ENCODE measurements at places on chromosomes 5 and 9.

DNA sequence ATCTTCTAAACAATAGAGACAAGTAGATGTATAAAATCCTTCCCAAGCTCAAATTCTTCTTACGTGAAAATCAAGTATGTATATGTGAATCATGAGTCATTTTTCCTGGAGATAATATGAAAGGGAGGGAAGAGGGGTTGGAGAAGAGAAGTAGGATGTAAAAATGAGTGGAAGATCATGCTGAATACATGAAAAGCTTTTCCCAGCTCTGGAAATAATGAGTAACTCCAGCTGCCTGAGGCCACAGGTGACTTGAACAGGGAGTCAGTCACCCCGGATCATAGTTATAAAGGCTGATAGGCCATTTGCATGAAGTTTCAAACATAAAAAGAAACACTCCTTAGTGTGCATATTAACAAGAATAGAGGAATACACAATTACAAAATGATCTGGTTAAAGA, 486.7 kb downstream of the EFNA5 start:
- DNase-seq = no peak

DNA sequence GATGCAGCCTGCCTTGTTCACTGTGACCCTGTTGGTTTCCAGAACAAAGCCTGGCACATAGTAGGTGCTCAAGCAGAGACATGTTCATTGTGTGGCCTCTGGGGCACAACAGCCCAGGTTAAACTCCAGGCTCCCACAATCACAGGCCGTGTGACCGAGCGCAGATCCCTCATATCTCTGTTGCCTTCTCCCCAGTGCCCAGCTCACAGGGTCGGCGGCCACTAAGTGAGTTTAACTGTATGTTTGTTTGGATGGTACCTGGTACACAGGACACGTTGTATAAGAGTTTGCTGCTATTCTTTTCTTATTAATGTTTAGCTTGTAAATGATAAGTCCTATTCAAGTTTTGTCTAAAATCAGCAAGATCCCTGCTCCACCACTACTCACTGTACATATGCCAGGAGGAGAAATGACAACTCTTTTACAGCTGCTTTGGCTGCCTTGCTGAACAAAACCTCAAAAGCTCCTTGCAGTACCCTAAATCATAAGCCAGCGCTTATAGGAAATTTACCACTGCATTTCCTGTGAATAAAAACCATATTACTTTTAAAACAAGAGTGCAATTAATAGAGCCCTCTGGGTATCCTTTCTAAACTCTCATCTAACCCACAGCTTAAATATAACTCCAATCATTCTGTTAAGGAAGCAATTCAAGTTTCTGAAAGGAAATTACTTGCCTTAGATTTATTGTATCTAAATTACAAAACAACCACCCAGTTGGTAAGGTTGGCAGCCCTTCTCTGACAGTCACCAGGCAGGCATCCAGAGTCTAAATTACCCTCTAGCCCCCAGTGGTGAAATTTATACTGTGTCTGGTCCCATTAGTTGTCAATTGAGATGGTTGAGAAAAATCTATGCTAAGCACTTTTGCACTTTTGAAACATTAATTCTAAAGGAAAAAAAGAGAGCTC, 379.4 kb downstream of the SEMA5A start:
- no peak for DNase-seq

DNA sequence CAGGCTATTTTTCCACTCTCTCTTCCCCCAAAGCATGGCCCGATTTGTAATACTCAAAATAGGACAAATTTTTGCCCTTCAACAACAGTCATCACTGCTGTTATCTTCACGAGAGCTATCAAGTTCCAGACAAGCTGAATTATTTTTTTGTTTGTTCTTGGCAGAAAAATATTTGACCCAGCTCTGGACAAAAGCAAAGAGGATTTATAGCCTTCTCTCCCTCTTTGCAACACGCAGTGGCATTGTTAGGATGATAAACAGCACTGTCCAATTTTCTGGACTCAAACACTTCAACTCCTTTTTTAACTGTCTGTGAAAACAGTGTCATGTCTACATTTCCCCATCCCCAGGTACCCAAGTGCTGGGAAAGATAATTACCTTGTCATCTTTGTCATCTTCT, 160.3 kb downstream of the SLF1 start:
- DNase-seq = no peak

DNA sequence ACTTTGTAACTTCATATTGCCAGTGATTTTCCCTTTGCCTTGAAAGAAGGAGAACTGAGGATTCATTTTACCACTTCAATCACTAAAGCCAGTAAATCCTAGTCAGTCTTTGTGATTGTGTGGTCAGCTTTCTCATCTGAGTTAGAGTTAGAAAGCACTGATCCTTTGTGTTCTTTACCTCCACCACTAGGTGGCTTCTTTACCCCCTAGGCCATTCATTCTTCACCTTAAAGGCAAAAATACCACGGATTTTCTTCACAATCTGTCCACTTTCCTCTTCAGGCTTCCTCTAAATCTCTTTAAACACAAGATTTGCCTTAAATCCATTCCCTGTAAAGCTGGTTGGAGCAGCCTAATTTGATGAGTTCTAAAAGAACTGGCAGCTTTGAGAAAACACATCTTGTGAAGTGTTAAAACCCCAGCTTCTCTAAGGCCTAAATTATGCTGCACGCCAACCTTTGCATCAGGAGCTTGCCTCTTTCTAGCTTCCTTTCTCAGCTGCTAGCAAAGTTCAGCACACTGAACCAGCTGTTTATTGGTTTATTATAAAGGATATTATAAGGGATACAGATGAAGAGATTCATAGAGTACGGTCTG, 20.4 kb downstream of the BDP1 start:
- DNase-seq = peak; percentile 14
